ENCODE measurements at places on chromosomes 3 and 15.

GRCh38 chr3:184145111-184145524 is 10.0 kb downstream of the EIF2B5 start:
- no peak for DNase-seq

DNA sequence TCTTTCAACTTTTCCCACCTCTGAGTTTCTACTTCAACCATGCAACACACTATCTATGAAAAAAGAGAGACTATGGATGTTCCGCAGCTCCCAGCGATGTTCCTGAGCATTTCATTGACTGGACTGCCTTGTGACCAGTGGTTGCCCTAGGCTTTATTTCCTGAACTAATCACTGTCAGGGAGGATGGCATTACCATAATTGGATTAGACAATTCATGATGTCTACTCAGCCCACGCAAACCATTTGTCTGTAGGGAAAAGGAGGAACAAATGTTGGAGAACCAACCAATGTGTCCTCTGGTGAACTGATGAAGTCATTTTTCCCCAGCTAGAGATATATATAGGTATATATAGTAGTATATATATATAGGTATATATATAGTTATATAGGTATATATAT is 229.3 kb upstream of the MCTP2 start:
- DNase-seq = no peak

GRCh38 chr15:74630284-74631086 is 14.8 kb downstream of the CLK3 start:
- DNase-seq = no peak

GRCh38 chr3:129448186-129448895 is 8.3 kb downstream of the IFT122 start:
- DNase-seq = no peak

DNA sequence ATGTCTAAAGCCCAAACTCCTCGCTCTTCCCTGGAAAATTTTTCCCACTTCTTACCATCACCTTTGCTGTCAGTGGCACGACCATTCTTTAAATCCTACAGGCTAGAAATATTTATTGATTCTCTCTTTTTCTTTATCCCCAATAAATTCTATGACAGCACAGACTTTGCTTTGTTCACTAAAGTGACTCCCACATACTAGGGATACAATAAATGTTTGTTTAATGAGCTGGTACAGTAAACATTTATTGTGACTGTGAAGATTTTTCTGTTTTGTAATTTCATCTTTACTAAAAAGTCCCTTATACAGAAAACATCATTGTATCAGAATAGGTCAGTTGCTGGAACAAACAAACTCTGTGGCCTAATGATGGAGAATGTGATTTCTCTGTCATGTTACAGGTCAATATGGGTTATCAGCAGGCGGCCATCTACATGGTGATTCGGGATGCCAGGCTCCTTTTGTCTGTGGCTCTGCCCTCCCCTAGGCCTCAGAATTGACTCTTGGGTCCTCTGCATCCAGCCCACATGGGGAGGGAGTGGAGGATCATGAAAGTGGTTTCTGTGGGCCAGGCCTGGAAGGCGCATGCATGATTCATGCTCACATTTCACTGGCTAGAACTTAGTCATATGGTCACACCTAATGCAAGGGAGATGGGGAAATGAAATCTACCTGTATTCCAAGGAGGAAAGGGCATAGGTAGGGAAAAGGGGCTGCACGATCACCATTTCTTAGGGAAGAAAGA is 22.7 kb upstream of the KNG1 start:
- no peak for DNase-seq

DNA sequence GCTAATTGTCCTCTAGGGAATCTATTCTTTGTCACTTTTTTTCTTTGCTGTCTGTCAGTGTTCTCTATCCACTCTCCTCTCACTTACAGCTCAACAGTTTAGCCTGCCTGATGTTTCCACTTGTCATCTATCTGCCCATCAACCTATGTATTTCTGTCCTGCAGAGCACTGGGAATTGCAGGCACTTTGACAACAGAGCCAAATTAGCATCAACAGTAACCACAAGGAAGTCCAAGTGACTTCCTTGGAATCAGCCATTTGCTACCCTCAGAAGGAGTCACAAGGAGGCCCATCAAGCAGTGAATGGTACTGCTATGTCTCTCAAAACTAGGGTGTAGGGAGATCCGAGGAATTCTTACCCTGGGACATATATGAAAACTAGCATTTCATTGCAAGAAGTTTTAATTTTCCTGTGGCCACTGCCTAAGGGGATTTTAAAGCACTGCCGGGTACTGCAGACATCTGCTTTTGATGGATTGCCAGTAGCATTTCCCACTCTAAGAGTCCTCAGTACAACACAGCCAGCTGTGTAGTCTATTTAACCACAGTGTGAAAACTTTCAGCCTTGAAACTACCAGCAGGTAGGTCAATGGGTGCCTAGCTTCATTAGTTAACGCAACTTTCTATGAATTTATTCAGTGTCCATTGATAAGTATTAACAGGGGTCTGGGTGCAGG is 898.8 kb downstream of the NTRK3 start:
- no peak for DNase-seq

DNA sequence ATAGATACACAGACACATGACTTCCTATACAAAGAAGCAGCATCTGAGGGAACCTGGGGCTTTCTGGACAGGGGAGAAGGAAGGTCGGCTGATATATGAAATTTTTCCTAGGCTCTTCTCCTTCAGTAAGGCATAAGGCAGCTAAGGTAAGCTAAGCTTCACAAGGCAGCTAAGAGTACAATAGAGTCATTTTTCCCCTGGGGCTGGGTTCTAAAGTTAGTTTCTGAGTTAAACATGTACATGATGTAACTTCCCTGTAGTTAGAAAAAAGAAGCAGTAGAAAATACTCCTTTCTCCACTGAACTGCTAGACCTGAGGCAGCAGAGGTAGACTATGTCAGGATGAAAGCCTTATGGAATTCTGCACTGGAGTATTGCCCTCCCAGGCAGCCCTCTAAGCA is 109.6 kb downstream of the PLD1 start:
- no peak for DNase-seq

DNA sequence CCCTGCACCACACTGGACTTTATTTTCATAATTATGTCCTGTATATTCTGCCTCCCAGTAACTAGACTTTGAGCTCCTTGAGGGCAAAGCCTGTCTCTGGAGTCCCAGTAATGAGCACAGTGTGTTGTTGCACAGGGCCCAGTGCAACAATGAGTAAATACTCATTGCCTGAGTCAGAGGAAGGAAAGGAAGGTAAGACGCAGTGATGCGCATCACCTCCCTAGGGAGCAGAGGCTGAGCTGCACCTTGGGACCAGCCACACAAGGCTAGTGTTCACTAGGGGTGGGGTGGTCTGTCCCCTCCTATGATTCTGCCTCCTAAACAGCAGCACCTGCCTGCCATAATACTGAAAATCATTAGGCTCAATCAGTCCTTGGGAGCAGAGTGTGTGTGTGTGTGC is 86.6 kb upstream of the ADAMTSL3 start:
- no peak for DNase-seq

DNA sequence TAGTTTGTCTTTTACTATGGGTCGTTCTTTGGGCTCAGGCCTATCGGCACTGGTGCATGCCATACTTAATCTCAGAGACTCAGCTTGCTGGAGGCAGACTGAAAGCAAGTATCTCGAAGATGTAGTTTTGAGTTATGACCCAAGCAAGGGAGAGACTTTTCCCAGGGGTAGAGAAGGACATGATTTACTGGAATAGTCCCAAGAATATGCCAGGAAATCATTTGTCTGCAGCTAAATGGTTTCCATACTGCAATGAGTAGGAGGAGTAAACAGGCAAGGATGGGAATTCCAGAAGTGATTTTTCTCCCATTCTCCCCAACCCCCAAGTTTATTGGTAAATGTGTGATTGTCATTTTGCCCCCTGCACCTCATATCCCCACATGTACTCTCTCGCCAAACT is 35.4 kb upstream of the LACTB start:
- DNase-seq = no peak

- no peak for DNase-seq
These were observed 39.9 kb downstream of the GATM start for GRCh38 chr15:45338417-45338816.

DNA sequence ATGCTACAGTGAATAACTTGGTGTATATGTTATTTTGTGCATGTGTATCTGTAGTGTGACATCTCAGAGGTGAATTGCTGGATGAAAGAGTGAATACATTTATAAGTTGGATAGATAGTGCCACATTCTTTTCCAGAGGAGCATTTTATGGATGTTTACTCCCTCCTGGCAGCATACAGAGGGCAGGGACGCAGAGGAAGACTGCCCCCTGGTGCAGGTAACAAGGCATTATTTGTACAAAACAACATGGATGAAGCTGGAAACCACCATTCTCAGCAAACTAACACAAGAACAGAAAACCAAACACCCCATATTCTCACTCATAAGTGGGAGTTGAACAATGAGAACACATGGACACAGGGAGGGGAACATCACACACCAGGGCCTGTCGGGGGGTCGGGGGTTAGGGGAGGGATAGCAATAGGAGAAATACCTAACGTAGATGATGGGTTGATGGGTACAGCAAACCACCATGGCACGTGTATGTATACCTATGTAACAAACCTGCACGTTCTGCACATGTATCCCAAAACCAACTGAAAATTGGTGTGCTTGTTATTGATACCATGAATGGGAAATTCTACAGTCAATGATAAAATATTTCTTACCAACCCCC is 57.9 kb upstream of the CTXND1 start:
- DNase-seq = no peak

GRCh38 chr3:48414376-48415250 is 15.3 kb downstream of the PLXNB1 start:
- no peak for DNase-seq

- no peak for DNase-seq
These were observed 48.7 kb downstream of the CORO2B start for GRCh38 chr15:68627476-68627875.

DNA sequence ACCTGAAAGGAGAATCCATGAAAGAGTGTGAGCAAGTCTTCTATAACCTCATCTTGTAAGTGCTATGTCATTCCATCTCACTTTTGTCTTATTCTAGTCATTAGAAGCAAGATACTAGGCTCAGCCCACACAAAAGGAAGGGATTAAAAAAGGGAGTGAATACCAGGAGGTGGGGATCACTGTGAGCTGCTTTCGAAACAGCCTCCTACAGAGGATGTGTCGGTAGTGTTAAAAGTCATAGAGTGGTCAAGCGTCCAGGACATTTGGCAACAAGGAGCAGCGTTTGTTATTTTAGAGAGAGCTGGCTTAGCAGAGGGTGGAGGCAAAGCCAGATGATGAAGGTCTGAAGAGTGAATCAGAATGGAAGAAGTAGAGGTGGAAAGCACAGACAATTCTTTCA is 11.7 kb upstream of the ZNF148 start:
- DNase-seq = no peak

DNA sequence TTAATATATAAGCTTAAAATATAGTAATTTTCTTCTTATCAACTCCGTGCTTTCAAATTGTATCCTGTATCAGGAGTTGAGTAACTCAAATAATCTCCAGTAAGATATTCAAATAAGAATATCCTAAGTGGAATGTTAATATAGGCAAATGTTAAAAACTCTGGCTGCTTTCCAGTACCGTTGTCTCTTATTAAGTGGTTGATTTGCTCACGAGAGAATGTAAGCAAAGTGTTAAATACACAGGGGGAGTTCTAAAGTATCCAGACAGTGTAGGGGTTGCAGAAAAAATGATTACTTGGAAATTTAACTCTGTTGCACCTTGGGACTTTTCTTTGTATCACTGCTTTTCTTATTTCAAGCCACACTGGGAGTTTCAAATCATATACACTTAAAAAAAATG is 478.9 kb upstream of the TBL1XR1 start:
- DNase-seq = no peak

DNA sequence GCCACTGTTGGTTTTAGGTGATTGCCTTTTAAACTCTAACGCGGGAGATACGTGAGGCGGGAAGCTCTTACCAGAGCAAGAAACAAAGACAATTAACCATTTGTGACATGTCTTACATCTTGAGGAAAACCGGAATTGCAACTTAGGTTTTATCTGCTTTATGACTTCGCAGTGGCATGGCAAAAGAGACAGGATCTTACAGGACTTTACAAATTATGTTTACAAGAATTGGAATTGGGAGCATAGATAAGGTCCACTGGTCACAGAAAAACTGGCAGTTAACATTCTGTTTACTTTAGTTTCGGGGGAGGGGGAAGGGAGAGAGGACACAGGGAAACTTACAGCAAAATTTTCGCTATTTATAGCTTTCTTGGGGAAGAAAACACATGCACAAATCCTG is 1119.6 kb downstream of the ZPLD1 start:
- DNase-seq = no peak

- DNase-seq = no peak
These were observed 31.5 kb upstream of the ADAMTS17 start for GRCh38 chr15:100373120-100373896.

GRCh38 chr3:115330430-115330829 is 183.3 kb upstream of the ZBTB20 start:
- DNase-seq = no peak

GRCh38 chr3:29072611-29073010 is 208.3 kb upstream of the RBMS3 start:
- DNase-seq = no peak

DNA sequence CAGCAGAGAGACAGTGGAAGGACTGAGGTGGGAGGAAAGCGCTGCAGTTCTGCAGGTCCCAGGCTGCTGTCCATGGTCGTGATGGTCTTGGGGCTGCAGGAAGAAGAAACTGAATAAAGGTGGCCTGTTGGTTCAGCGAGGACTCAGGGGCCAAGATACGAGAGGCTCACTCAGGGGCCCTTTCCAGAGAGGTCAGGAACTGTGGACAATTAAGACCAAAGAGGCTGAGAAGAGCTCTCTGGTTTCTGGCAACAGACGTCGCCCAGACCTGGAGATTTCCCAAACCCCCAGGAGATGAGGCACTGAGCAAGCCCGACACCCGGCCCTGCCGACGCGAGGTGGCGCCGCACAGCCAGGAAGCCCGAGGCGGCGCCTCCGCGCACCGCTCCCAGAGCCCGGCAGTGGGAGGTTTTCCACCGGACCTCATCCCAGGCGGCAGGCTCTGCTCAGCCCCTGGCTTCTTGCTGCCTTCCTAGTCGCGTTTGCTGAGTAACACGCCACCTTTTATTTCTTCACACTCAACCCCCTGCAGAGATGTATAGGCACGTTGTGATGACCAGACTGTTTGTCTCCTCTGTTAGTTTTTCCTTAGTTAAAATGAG is 56.4 kb upstream of the ARRDC4 start:
- no peak for DNase-seq

DNA sequence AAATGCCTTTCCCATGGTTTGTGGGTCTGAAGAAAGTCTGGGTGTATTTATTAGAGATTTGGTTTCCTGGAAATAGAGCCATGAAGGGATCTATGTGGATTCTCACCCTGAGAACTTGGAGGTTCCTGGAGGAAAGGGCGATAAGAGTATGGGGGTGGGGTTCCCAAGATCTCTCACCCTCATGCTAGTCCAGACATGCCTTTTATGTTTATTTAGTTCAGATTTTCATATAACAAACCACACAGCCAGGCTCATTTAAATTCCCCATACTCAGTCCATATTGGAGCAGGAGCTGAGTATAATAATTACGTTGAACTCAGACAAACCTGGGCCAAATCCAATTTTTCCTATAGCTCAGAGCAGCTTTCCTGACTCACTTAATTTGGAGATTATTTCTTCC is 566.6 kb downstream of the GOLGA6L6 start:
- no peak for DNase-seq

All from GF-D8 (cell line).